ENCODE measurements at places on chromosomes 5 and 9.

GRCh38 chr9:27369591-27369990 is 72.6 kb upstream of the EQTN start:
- DNase-seq: no peak

DNA sequence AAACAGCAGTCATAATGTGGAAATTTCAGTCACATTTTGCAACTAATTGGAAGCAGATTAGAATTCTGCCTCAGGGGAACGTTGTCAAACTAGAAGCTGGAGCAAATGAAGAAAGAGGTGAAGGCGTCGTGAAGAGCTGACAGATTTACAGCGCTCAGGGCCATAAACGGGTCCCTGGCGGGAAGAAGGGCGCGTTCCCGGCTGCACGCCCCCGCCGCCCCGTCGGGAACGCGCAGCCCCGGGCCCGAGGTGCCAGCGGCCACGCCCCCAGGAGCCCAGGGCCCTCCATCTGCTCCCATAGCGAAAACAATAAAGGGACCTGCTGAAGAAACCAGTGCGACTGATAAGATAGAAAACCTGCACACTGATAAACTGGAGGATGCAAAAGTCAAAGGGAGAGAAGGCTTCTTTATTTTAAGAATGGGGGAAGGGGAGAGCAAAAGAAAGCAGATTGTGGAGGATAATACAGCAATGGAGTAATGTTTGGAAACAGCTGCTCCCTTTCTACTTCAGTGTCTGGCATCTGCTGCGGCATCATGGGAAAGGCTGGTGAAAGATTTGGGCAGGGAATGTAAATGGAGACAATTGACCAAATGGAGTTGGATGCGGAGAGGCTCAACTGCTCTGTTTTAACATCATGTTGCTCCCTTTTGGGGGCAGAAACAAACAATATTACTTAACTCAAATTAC is 11.1 kb downstream of the ZNF608 start:
- no peak for DNase-seq

DNA sequence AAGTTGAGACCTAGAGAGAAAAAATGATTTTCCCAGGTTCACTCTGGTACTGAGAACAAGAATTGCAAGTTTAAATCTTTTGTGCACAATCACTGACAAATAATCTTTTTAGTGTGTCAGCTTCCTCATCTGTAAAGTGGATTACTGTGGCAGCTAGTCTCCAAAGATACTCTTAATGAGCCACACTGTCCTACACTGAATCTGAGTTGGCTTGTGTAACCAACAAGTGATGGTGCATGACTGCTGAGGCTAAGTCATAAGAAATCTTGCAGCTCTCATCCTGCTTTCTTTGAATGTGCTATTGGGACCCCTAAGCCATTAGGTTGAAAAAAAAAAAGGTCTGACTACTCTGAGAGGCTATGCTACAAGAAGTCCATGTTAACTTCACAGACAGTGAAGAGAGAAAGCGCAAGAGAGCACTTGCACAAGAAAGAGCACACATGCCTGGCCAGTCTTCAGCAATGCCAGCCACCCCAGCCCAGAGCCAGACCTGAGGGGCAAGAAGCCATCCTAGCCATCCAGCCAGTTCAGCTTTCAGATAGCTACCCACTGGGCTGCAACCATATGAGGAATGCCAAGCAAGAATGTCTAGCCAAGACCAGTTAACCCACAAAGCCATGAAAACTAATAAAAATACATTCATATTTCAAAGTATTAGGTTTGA is 419.4 kb downstream of the RAB3C start:
- DNase-seq: no peak

- DNase-seq: no peak
Measured at GRCh38 chr9:5188060-5188984, 2.9 kb upstream of the INSL6 start.

DNA sequence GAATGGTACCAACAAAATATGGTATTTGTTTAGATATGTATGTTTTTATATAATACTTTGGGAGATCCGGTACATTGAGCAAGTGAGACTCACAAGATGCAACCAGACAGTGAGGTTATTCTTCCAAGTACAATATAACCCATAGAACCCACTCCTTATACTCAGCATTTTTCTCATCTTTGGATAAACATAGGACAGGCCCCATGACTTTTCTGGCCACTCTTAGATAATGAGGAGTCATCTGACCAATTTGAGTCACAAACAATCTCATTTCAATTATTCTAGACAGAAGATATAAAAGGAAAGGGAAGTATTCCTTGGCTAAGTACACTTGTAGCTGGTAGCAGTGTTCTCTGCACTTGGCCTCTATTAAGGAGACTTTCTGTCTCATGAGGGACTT is 150.2 kb downstream of the SGCD start:
- no peak for DNase-seq

- DNase-seq: no peak
Measured at GRCh38 chr5:38758774-38759600, 86.8 kb upstream of the OSMR start.

GRCh38 chr9:6051511-6051950 is 36.1 kb upstream of the RANBP6 start:
- DNase-seq: no peak

DNA sequence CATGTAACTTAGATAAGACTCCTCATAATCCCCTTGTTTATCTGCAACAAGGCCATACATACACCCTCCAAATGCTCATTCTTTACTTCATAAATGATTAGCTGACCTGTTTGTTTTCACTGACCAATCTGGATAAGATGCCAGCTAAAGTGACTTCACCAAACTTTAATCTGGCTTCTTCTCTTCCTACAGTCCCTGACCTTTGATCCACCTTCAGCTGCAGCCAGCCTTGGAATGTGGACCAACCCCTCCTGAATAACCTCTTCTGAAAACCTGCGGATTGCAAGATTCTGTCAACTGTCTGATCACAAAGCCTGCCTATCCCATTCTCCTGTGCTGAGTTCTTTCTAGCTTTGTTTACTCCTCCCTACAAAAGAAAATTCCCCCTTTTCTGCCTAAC is 476.8 kb downstream of the LRRC70 start:
- DNase-seq: no peak

GRCh38 chr5:166671811-166672210 is 1619.6 kb upstream of the WWC1 start:
- no peak for DNase-seq

GRCh38 chr5:37774912-37775483 is 64.8 kb downstream of the GDNF start:
- peak; percentile 11 for DNase-seq

- no peak for DNase-seq
Measured at GRCh38 chr9:26439061-26439624, 453.5 kb downstream of the CAAP1 start.

- no peak for DNase-seq
Measured at GRCh38 chr9:69874301-69875060, 53.9 kb downstream of the CFAP95 start.

GRCh38 chr9:114004221-114004716 is 73.8 kb downstream of the AMBP start:
- no peak for DNase-seq

GRCh38 chr9:77251050-77251449 is 73.7 kb downstream of the VPS13A start:
- no peak for DNase-seq
